Mesothelial cell of epicardium (in vitro differentiated cells): ENCODE measurements at places on chromosomes 16 and 17. TPM values are rescaled to one million over a fixed set of nuclear protein-coding genes. Genes with fewer than 3 reads are reported as not detected.

The MYL11 gene
- 1.4 to 4.4 TPM (median 2.8 TPM) in 3 replicates for total RNA-seq

The DNAI2 gene
- 0.18 TPM in 1 of 3 replicates, not detected in the others for total RNA-seq

The VAMP2 gene
- 51.3 to 55.3 TPM (median 54.8 TPM) in 3 replicates for total RNA-seq

The MT4 gene
- not detected in 3 replicates for total RNA-seq

The C16orf92 gene
- total RNA-seq: not detected in 3 replicates

The TPSAB1 gene
- not detected in 3 replicates for total RNA-seq

The STAT5B gene
- 47.7 to 52.3 TPM (median 50.6 TPM) in 3 replicates for total RNA-seq

The IGSF6 gene
- not detected in 3 replicates for total RNA-seq

The HOXB4 gene
- 34.2 to 39.2 TPM (median 34.4 TPM) in 3 replicates for total RNA-seq

The ZNF19 gene
- total RNA-seq: 7.2 to 8.4 TPM (median 7.3 TPM) in 3 replicates

The CCDC102A gene
- total RNA-seq: 30.6 to 31.9 TPM (median 31.3 TPM) in 3 replicates

DNA sequence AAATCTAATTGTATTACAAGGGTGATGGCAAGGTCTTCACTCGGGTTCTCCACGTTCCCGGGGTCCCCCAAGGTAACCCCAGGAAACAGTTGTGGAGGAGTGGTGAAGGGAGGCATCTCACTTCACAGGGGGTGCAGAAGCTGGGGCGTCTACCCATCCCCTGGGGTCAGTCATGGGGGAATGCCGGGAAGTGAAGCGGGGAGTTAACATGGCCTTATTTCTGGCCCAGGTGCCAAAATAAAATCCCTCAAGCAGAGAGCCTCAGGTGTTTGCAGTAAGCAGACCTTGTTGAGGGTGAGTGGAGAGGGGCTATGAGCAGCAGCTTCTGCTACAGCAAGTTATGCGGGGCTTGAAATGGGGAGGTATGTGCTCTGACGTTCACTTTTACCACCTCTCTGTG is 9.0 kb upstream of the ATP2C2 start:
- no peak for DNase-seq

GRCh38 chr17:3804503-3804931 is 3.5 kb upstream of the ITGAE start:
- no peak for DNase-seq

DNA sequence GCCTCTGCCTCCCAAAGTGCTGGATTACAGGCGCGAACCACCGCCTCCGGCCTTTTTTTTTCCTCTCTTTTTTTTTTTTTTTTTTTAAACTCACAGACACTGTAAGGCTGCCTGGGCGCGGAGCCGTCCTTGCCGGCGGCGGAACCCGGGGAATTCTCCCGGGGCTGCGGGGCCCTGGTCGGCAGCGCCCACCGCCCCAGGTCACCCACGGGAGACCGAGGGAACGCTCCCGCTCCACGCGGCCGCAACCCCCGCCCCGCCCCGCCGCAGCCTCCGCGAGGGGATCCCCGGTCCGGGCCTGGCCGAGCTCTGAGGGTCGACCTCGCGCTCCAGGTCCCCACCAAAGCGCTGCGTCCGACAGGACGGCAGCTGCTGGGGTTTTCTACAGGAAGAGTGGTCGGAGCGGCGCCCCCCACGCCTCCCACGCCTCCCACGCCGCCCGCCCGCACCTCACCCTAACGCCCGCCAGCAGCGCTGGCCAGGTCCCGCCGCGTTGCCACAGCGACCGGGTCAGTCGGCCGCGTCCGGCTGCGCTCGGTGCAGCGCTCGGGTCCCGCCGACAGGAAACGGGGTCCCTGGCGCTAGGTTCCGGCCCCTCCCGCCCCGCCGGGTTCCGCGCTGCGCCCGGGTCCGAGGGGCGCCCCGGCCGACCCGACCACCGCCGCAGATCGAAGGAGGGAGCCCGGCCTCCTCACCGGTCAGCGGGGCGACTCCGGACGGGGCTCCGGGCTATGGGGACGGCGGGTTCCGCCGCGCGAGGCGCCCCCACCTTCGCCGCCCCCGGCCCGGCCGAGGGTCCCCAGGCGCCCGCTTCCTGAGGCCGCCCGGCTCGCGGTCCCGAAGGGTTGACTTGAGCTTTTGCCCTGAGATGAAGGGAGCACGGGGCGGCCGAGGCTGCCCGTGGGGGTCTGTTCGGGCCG is at the start of gene CCDC57:
CCDC57 (minus strand) TSS at position 512 of the 920 bp plus-strand sequence. CDS start 10,898 bp downstream, outside the sequence.
- no peak for DNase-seq

- DNase-seq: no peak
These were observed 175.4 kb downstream of the SEC14L1 start for GRCh38 chr17:77316191-77316641.

- DNase-seq: no peak
These were observed 53.9 kb upstream of the ERN1 start for GRCh38 chr17:64183815-64184214.
